ENCODE measurements at places on chromosomes 12 and 14. TPM values are rescaled to one million over a fixed set of nuclear protein-coding genes. Genes with fewer than 3 reads are reported as not detected.

GZMB gene
- total RNA-seq, result 1.3 TPM

FOXM1 gene
- total RNA-seq, result 2.6 TPM

DCP1B gene
- 13.0 TPM for total RNA-seq

CPSF2 gene
- 22.0 TPM for total RNA-seq

DYNLL1 gene
- 280 TPM for total RNA-seq

TBC1D30 gene
- total RNA-seq, result 7.7 TPM

DAAM1 gene
- total RNA-seq, result 45.7 TPM

ARMH4 gene
- total RNA-seq, result 3.6 TPM

HHIPL1 gene
- total RNA-seq, result 2.4 TPM

NEDD1 gene
- 13.0 TPM for total RNA-seq

TESPA1 gene
- 1.9 TPM for total RNA-seq

ACTR6 gene
- 14.3 TPM for total RNA-seq

LHX5 gene
- not detected for total RNA-seq

ACSM4 gene
- not detected for total RNA-seq

SLC6A15 gene
- total RNA-seq, result 8.3 TPM

APOF gene
- not detected for total RNA-seq

PSME1 gene
- 89.6 TPM for total RNA-seq

MORN3 gene
- total RNA-seq, result 1.3 TPM

RBP5 gene
- 2.2 TPM for total RNA-seq
